ENCODE measurements at places on chromosomes 5 and 9.

DNA sequence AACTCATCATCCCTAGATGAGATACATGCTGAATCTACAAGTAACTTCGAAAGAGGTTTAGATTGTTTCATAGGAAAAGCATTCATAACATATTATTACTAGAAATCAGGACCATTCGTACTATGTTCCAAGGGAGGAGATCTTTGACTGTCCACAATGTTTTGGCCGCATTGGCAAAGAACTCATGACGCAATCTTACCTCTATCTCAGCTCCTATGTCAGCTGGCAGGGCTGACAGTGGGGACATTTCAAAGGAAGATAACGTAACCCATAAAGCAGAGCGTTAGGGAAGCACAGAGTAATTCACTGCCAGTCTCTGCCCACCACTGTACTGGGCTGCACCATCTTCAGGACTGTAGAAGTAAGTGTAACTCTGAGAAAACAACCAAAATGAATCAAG, 69.7 kb downstream of the EFNA5 start:
- DNase-seq = no peak

DNA sequence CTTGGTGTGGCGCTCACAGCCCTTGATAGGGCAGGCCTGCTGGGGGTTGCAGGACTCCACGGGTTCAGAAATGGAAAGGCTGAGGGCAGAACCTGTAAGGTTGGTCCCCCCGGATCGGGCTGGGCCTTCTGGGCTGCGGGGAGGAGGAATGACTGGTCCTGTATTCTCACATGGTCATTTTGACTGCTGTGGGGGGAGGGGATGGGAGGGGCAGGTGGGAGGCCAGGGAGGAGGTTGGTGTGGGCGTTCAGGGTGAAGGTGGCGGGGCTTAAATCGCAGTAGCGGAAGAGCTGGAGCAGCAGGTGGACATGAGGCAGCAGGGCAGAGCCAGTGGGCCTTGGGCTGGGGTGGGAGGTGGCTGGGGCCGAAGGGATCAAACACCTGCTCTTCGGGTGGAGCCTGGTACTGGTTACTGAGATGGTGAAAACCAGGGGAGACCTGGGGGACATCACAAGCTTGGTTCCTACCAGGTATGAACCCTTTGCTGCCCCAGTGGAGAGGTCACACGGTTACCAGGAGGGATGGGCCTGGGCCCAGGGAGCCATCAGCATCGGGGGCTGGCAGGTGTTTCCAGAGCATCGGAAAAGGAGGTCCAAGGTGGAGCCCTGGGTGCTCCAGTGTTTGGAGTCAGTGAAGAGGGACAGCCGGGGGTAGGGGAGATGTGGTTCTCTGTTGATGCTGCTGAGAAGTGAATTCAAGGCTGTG, 1.8 kb downstream of the MRPS2 start:
- no peak for DNase-seq

DNA sequence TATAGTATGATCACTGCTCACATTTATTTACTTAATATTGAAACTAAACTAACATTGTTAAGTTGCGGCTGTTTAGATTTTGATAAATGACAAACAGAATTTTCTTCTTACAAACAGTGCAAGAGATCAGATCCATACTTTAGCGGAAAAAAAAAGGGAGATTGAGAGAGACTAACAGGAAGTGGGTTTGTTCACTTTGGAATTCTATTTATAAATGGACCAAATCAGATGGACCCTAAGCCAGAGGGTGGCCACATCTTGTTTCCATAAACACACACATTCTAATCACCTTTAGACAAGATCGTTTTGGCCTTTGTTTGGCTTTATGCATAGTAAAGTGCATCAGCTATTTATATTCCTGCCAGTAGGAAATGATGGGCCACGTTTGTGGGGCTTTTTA, 381.4 kb upstream of the CD180 start:
- DNase-seq = no peak

DNA sequence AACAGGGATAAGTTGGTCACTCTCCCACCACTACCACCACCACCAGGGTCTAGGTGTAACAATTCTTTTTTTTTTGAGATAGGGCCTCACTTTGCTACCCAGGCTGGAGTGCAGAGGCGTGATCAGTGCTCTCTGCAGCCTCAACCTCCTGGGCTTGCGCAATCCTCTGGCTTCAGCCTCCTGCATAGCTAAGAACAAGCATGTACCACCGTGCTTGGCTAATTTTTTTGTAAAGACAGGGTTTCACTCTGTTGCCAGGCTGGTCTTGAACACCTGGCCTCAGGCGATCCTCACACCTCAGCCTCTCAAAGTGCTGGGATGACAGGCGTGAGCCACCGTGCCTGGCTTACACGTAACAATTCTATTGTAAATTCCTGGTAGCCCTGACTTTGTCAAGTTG, 27.5 kb downstream of the CORO2A start:
- no peak for DNase-seq

- no peak for DNase-seq
Observed at GRCh38 chr5:80346055-80346454, 26.3 kb downstream of the SPZ1 start.

- no peak for DNase-seq
Observed at GRCh38 chr9:5671711-5672353, 42.9 kb downstream of the RIC1 start.

GRCh38 chr5:155839251-155840037, 487.5 kb upstream of the SGCD start:
- no peak for DNase-seq

GRCh38 chr9:18390393-18390792, 83.6 kb upstream of the ADAMTSL1 start:
- DNase-seq = no peak

DNA sequence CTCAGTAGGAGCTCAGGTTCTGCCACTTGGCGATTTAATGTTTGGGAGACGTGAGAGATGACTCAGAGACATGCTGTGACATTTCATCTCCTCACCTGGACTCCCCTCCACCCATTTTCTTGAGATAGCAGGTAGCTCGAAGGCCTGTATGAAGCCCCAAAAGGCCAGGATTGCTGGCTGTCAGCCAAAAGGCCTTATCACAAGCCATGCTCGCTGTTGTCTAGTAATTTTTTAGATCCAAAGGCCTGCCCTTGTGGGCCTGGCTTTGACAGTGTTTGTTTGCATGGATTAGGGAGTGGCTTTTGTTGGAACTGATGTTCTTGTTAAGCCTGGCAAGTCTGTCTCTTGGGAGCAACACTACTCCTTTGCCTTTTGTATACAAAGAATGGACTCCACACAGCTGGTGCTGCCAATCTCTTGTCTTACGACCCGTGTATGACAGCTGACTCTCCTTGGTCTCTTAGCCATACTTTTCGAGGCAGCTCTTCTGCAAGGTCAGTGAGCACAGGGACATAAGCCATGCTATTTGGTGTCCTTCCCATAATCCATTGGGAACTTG, 22.7 kb downstream of the CAVIN4 start:
- no peak for DNase-seq

DNA sequence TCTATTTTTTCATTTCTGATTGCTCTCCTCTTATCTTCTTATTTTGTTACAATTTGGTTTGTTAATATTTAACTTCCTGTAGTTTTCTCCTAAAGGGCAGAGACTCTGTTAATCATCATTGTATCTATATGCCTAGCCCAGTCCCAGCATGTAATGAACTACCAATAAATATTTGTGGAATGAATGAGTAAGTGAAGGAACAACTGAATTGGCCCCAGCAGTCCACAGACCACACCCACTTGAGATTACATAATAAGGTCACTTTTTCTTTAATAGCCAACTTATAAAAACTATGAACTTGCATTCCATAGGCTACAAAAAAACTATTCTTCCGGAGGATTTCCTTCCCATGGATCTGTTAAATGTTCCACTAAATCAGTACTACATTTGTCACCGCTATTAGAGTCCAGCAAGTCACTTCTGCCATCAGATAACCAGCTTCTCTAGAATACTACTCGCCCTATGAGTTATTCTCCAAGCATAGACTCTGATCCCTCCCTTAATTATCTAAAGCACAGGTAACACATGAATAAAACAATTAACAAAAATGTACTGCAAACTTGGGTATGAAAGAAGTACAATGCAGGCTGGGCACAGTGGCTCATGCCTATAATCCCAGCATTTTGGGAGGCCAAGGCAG, 27.5 kb upstream of the TNPO1 start:
- no peak for DNase-seq

- DNase-seq = no peak
Observed at GRCh38 chr9:86670536-86670935, 276.8 kb downstream of the GAS1 start.

GRCh38 chr9:113921396-113921925, 45.4 kb downstream of the ZNF618 start:
- DNase-seq = no peak

DNA sequence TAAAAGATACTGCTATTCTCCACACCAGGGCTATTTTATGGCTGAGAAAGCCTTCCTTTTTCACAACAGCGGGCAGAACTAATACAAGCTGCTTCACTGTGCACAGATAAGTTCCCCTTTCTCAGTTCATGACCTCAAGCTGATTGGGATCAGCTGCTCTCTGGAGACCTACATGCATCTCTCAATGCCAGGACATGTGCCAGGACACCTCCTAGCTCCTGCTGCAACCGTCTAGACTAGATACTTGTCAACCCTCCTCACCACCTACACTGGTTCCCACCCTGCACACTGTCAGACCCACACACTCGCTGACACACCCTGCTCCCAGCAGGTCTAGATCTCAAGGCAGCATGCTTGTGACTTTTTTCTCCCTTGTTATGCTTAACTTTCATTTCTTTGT, 39.8 kb downstream of the STARD4 start:
- DNase-seq = no peak

DNA sequence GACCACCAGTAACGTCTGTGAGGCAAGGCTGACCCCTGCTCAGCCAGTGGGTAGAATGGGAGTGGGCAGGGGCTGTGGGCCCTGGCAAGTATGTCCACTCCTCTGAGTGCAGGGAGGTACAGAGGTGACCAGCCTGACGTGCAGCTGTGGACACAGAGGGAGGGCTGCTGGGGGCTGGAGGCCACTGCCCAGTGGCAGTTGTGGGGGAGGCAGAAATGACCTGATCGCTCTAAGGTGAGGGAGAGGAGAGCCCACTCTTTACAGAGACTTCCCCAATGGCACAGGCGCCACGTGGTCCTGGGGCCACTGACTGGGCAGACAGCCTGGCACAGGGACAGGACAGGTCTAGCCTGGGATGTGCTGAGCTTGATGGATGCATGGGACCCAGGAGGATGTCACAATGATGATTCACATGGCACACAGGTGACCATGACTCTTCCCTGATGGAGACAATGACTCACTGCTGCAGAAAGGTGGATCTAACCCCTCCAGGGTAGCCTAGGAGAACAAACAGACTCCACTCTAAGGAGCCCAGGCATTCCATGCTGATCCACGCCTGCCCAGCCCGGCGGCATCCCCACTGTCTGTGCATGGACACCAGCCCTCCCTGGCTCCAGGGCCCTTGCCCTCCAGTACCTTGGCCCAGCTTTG, 7.7 kb downstream of the LPCAT1 start:
- no peak for DNase-seq

GRCh38 chr9:37273595-37273994, 148.9 kb upstream of the GRHPR start:
- DNase-seq = no peak

DNA sequence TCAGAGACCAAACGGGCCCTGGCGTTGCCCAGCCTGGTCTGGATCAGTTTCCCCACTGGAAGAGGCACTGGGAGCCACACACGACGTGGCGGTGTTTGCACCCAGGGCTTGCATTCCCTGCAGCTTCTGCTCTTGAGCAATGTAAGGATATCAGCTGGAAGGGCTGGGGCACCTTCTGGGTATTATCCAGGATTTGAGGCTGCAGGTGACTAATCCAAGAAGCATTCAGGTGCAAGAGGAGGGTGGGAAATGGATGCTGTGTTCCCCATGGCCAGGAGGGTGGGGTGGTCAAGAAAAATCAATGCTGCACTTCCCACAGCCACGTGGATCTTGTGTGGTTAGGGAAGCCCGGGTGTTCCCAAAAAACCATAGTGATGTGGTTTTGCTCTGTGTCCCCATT, 430.9 kb downstream of the IRX2 start:
- DNase-seq = no peak

DNA sequence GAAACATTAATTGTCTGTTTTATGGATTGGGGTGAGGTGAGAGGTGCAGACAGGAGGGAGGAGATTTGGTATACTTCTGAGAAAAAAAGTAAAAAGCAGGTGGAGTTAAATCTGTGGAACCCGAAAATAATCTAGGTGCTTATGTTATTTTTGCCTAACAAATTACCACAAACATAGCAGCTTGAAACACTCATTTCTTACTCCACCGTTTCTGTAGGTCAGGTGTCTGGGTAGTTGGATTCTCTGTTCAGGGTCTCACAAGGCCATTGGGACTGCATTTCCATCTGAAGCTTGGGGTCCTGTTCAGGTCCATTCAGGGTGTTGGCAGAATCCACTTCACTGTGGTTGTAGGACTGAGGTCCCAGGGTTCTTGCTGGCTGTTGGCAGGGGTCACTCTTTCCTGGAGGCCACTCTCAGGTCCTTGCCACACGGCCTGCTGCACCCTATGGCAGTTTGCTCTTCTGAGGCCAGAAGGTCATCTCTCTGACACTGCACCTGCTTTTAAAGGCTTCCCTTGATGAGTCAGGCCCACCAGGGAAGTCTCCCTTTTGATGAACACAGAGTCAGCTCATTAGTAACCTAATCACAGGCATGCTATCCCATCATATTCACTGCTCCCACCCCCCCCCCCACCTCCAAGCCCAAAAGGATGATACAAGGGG, 82.2 kb downstream of the TRIO start:
- DNase-seq = no peak

DNA sequence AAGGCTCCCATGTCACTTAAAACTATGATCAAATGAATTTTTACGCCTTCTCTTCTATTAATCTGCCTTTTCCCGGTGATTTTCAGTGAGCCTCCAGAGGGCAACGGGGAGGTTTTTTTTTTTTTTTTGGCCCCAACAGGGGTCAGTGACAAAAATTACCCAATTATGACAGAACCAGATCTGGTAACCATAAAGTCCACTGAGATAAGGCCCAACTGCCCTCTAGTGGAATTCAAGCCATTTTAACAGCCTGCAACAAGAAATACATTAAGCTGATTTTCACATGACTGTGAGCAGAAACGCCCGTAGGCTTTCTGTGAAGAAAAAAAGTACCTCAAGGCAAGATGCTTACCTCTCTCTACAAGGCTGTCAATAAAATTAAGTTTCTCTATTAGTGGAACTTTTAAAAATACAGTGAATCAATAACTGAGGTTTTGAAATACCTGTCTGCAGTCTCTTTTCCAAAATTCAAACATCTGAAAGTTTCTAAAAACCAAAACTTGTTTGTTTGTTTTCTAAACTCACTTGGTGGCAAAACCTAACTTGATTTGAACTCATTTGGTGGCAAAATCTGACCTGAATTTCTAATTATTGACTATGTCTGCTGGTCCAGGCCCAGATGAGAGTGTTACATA, 49.7 kb upstream of the FST start:
- no peak for DNase-seq

- DNase-seq = peak; percentile 25
Observed at GRCh38 chr5:168706655-168707069, 127.5 kb upstream of the PANK3 start.
